Activated CD4-positive, alpha-beta T cell treated with anti-CD3 and anti-CD28 coated beads, Interleukin-2, amount 50 U/mL, for 16 hours (primary cell): ENCODE measurements at places on chromosomes 2 and 18.
A peak's percentile ranks its signal among the peaks of the same experiment; 100 is the strongest.

GRCh38 chr2:19600506-19600905, 242.1 kb upstream of the OSR1 start:
- DNase-seq = no peak

- no peak for DNase-seq
Observed at GRCh38 chr2:147441182-147441581, 403.6 kb upstream of the ACVR2A start.

DNA sequence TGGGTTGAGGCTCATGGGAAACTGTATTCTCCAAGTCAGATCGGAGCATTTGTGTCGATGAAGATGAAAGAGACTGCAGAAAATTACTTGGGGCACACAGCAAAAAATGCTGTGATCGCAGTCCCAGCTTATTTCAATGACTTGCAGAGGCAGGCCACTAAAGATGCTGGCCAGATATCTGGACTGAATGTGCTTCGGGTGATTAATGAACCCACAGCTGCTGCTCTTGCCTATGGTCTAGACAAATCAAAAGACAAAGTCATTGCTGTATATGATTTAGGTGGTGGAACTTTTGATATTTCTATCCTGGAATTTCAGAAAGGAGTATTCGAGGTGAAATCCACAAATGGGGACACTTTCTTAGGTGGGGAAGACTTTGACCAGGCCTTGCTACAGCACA, 336.6 kb downstream of the PAX3 start:
- DNase-seq = no peak

DNA sequence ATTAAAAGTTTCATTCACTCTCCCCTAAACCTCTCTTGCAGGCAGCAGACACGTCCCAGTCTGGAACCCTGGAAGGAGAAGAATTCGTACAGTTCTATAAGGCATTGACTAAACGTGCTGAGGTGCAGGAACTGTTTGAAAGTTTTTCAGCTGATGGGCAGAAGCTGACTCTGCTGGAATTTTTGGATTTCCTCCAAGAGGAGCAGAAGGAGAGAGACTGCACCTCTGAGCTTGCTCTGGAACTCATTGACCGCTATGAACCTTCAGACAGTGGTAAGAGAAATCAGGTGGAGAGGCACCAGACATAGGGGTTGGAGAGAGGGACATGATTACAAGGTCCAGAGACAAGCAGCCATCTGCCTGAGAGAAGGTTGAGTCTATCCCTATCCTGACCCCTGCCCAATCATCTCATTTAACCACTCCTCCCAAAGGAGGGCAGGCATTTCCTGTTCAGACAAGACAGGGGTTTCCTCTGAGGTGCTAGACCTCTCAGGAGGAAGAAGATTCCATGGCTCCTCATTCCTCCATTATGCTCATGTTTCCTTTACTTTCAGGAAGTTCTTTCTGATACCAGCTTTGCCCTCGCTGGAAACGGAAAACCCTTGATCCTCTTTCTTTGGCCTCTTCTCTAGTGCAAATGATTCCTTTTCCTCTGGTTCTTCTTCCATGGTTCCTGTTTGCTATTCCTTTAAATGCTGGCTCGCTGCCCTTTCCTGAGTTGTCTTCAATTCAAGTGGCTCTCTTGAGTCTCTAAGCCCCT, 15.1 kb downstream of the PLCD4 start:
- DNase-seq = no peak

GRCh38 chr2:132725748-132726147, 55.7 kb upstream of the LYPD1 start:
- DNase-seq = no peak

DNA sequence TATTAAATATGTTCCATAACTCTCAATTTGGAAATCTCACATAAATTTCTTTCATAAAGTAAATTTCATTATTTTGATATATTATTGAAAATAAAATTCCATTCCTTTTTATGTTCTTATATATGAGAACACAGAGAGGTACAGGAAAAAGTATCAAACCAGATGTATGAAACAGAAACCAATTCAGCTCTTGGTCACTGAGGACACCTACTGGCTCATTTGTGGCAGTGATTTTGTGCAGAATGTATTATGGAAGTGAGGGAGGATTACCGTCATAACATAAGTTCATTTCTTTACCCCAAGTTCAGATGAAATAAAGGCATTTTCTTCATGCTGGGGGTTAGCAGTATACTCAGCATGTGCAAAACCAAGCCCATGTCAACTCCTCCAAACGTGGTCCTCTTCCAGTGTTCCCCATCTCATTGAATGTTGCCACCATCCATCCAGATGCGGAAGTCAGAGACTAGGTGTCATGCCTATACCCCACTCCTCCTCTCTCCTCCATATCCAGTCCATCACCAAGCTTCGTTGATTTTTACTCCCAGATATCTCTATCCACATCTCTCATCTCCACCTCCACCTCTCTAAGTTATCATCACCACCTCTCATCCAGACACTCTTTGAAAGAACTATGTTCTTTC, 41.7 kb upstream of the MALL start:
- DNase-seq = peak; percentile 53

GRCh38 chr2:46651363-46652099, 172.2 kb downstream of the TMEM247 start:
- DNase-seq = no peak

- DNase-seq = peak; percentile 16
Observed at GRCh38 chr2:54457323-54458023, 1.3 kb downstream of the SPTBN1 start.

DNA sequence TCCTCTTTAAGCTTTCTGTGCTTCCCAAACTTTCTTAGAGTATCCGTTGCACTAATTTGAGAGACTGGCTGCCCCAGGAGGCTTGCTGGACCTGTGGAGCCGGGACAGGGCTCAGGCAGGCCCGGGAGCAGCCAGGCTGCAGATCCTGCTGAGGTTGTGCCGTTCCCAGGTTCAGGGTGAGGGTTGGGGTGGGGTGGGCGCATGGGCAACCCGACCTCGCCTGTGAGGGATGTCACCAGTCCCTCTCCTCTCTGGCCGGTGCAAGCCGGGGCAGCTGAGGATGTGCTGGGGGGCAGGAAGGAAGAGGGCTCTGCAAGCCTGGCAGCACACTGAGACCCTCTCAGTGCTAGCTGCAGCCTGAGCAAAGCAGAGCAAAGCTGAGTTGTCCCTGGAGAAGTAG, 57.6 kb downstream of the DYSF start:
- DNase-seq = no peak

DNA sequence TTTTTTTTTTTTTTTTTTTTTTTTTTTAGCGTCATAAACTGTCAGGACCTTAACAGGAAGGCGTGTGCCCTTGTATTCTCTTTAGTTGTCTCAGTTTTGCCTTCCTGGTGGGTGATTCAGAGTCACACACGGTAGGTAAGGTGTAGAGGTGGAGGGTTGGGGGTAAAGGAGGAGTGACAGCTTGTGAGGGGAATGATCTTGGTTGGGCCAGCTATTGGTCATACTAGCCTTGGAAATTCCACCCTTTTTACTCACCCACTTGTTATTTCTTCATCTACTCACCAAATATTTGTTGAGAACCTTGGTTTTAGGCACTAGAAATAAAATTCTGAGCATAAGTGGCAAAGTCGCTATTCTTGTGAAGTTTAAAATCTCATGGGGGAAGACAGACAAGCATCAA, 22.2 kb downstream of the SMIM21 start:
- no peak for DNase-seq

DNA sequence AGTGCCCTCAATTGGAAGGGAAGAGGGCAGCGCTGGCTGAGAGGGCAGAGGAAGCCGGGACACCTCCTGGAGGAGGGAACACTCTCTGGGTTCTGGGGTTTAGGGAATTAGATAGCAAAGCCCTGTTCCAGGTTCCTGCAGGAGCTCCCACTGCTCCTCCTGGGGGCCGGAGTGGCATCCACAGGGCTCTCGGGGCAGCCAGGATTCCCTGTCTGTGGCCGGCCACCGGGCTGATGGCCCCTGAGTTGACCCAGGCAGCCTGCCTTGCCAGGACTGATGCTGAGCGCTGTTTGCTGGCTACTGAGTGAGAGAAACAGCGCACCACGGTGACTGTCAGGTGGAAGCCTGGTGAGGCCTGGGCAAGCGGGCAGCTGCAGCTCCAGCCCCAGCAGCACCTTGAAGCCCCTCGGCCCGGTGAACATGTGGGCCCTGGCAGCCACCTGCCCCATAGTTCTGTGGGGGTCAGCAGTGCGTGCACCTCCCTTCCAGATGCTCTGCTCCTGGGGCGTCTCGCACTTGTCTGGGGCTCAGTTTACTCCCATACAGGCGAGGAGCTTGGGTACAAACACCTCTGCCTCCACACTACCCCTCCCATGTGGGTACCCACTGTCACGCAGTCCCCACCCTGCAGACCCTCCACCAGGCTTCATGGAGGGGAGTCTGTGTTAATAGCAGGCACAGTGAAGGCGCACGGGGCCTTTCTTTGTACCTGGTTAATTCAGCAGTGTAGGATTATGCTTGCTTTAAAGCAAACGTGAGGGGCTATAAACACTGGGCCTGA, 7.7 kb upstream of the ALLC start:
- no peak for DNase-seq

- no peak for DNase-seq
Observed at GRCh38 chr2:171553858-171554257, 31.6 kb downstream of the CYBRD1 start.

DNA sequence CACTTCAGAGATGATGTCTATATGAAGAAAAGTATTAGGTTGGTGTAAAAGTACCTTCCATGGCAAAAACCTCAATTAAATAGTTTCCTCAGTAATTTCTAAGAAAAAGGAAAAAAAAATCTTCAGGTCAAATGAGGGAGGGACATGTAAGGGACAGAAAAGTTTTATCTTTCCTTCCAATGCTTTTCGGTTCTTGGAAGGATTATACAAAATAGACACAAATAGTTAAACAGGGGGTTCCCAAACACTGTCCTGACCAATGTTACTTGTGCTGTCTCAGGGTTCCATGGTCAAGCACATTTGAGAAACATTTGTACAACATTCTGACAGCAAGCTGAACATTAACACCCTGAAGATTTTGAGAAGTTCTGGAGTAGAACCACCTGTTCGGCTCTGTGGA, 22.0 kb downstream of the ERMN start:
- DNase-seq = no peak

DNA sequence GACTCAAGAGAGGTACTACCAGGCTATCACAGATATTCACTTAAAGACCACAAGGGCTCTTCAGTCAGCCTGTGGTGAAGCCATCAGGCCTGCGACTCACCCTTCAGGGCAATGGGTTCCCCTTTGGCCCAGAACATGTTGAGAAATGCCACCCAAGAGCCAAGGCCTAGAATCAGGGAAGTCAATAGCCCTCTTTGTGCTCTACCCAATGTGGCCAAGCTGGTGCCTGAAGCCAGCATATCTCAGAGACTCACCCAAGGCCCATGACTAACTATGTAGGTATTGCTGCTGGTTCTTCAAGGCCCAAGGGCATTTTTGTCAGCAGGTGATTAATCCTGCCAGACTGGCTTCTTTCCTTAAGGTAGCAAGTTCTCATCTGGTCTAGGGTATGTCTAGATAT, 338.9 kb upstream of the SETBP1 start:
- DNase-seq = no peak

DNA sequence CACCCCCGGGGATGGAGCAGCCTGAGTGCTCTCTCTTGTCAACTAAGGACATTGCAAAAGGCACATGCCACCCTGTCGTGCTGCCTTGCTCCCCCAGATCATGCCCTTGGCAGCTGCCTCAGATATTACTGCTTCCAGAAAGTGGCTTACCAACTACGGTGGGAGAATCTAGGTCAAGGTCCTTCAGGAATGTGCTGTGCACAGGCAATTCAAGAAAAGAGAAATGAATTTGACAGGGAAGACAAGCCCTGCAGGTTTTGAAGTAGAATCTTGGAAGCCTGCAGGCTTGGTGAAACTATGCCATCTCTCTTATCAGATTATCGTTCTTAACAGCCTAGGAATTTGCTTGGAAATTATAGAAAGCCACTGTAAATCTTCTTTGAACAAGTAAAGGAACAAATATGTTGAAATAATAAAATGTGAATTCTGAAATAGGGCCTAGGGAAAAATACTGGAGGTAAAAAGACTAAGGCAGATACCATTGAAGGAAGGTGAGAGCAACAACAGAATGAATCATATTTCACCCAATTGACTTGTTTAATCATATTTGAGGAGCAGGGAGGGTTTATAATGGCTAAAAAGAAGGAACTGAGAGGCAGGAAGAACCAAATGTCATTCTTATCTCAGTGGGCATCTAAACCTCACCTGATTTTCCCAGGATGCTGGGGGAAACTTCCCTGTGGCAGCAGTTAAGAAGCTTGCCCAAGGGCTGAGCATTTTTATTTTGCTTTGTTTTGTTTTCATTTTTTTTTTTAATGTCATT, 94.0 kb upstream of the GLS start:
- no peak for DNase-seq

GRCh38 chr2:134372611-134373131, 118.8 kb downstream of the MGAT5 start:
- DNase-seq = no peak

- DNase-seq = peak; percentile 48
Observed at GRCh38 chr2:240564561-240565332, 3.5 kb upstream of the RNPEPL1 start.

GRCh38 chr2:199535445-199536177, 77.9 kb upstream of the SATB2 start:
- no peak for DNase-seq

DNA sequence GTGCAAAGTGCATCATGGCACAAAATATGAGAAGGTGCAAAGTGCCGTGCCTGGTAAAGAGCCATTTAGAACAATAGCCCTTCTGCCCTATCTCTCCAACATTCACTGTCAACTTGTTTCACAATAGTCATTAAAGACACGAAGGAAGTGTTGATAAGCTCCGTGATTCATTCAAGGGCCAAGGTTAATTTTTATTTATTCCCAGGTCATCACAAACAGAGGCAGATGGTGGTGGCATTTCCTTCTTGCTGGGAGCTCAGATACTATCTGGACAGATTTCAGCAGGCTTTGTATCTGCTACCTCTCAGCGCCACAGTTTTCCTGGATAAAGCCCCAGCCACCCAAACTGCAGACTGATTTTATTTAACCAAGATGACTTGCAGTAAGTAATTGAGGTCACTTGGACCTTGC, 309.3 kb downstream of the ZNF521 start:
- no peak for DNase-seq

- DNase-seq = peak; percentile 66
Observed at GRCh38 chr18:9614401-9615279, at the start of gene PPP4R1. Gene PPP4R1, minus strand, starts transcription at chr18:9614559. Its CDS starts 75 bp downstream, at chr18:9614484.

GRCh38 chr2:234435836-234436481, 60.9 kb downstream of the ARL4C start:
- DNase-seq = no peak

DNA sequence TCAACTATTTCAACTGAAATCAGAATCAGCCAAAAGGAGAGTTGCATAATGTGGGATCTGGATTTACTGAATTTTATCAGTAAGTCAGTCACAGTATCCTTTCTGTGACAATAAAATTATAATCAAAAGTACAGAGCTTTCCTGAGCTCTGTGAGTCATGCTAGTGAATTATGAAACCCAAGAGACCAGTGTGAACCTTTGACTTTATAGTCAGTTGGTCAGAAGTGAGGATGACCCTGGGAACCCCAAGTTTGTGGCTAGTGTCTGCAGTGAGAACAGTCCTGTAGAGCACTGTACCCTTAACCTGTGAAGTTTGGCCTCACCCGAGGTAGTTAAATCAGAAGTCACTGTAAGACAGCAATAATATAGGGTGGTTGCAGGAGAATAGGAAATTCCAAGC, 381.7 kb downstream of the CDH19 start:
- DNase-seq = no peak
